Ovary (tissue), 10 donors: ENCODE measurements at places on chromosomes 1 and 21. TPM values are rescaled to one million over a fixed set of nuclear protein-coding genes. Genes with fewer than 3 reads are reported as not detected.

BMP8B gene
- total RNA-seq, result 0.47 TPM

DNA sequence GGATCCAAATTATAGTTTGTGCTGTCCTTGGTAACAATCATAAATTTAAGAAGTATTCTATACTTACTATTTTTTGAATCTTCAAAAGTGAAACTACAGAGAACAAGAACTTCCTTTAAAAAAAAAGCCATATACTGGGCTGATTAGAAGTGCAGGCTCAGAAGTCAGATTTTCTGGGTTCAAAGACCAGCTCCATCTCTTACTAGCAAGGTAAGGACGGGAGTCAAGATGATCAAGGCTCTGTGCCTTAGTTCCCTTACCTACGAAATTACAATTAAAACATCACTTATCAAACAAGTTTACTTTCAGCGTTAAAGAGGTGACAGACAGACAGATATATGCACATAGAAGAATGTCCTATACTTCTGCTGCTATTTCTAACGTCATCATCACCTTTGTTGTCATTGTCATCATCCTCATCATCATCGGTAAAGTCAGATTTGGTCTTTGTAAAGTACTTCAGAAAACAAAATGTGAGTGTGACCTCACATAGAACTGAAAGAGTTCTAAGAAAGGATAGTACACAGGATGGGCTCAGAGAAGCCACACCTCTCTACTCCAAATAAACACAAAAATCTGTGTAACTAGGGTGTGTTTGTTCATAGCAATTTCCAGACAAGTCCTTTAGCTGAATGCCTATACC is 178.7 kb downstream of the VAV3 start:
- H3K27me3 ChIP-seq, result no peaks in the 10 kb centered on the region
- no peak overlapping the region for H3K4me3 ChIP-seq
- no peaks in the 10 kb centered on the region for H3K36me3 ChIP-seq
- H3K27ac ChIP-seq, result no peak overlapping the region
- no peaks in the 10 kb centered on the region for H3K4me1 ChIP-seq

ZYG11A gene
- total RNA-seq, result 0.07 TPM

GRCh38 chr1:71986160-71986559 is 296.2 kb downstream of the NEGR1 start:
- no peak overlapping the region for H3K4me3 ChIP-seq
- H3K36me3 ChIP-seq, result no peaks in the 10 kb centered on the region
- DNase-seq, result no peak
- H3K27ac ChIP-seq, result no peak overlapping the region
- H3K27me3 ChIP-seq, result no peaks in the 10 kb centered on the region

DNA sequence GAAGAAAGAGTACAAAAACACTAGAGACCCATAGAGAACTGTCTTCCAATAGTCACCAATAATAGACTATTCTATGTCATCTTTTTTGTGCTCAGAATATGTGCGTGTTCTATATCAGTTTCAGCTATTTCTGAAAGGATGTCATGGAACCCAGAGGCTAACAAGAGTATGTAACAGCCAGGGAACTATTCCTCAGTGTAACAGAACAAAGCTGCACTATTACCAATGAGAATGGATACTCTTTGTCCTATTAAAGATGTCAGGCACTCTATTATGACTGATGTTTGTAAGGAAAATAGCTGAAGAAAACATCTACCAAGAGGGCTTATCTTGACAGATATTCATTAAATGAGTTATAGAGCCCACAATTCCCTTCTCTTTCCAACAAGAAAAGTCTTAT is 8.6 kb upstream of the LRRC8C start:
- H3K4me1 ChIP-seq, result peaks cover 4% of the 10 kb centered on the region
- no peak for DNase-seq
- H3K27me3 ChIP-seq, result no peaks in the 10 kb centered on the region
- H3K4me3 ChIP-seq, result no peak overlapping the region
- no peaks in the 10 kb centered on the region for H3K36me3 ChIP-seq
- H3K27ac ChIP-seq, result no peak overlapping the region
